COR-L47 (cell line): ENCODE measurements at places on chromosomes 5 and 9.

DNA sequence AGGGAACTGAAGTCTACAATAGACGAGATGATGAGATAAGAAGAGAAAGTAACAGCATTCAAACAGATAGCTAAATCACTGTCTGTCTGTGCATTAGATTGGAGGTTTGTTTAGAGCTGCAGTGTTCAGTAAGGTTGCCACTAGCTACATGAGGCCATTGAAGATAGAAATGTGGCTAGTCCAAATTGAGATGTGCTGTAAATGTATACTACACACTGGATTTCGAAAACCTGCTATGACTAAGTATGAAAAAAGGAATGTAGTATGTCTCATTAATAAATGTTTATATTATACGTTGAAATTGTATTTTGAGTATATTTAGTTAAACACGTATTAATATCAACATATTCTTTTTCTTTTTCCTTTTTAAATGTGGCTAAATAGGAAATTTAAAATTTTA lies 142.1 kb downstream of the XRCC4 start:
- no peak for DNase-seq

DNA sequence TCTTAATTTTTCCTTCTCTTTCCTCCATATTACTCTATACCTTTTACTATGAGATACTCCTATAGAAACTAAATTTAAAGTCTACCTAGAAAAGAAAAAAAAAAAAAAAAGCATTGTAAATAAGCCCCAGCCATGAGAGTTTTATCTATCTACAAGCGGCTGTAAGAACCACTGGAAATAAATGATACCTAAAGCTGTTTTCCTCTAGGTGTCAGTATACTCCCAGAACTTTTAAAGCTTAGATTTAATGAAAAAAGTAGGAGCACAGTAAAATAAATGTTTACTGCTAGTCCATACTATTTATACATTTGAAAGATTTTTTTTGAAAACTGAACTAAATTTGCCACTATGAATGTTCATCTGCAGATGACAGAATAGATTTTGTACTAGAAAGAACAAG lies 26.2 kb downstream of the TYRP1 start:
- DNase-seq = peak; percentile 11

- DNase-seq = no peak
Measured at GRCh38 chr9:121386442-121387175, 16.6 kb upstream of the STOM start.

DNA sequence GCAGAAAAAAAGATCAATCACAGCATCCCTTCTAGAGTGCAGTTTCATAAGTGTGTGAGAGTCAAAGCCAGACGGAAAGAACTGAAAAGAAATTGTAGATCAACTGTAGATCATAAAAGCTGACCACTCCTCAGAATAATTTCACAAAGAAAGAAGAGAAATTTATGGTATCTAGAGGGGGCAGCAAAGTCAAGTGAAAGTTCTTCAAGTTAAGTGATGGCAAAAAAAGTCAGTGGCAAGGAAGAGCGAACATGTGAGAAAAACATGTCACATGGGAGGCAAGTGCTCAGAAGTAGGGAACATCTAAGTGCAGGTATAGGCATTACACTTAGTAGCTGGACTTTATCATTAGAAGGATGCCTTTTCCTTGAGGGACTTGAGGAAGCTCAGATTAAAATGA lies 245.1 kb upstream of the ISL1 start:
- no peak for DNase-seq

DNA sequence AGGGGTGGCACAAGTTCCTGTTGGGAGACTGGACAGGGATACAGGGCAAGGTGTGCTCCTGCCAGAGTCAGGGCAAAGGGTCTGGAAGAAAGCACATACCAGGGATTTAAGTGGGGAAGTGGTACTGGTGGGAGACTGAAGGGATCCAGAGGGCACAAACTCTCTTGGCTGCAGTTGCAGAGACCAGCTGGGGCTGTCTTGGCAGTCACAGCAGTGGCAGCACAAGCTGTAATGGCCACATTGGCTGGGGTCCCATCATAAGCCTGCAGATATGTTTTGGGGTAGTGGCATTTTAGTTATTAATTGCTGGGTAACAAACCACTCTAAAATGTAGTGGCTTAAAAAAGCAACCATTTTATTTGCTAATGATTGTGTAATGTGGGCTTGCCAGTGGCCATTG lies 492.2 kb downstream of the ENC1 start:
- DNase-seq = no peak

GRCh38 chr5:111703662-111704061 lies 53.3 kb downstream of the NREP start:
- no peak for DNase-seq

GRCh38 chr9:69940674-69941073 lies 103.0 kb upstream of the MAMDC2 start:
- no peak for DNase-seq
